ENCODE measurements at places on chromosomes 1 and 21.

DNA sequence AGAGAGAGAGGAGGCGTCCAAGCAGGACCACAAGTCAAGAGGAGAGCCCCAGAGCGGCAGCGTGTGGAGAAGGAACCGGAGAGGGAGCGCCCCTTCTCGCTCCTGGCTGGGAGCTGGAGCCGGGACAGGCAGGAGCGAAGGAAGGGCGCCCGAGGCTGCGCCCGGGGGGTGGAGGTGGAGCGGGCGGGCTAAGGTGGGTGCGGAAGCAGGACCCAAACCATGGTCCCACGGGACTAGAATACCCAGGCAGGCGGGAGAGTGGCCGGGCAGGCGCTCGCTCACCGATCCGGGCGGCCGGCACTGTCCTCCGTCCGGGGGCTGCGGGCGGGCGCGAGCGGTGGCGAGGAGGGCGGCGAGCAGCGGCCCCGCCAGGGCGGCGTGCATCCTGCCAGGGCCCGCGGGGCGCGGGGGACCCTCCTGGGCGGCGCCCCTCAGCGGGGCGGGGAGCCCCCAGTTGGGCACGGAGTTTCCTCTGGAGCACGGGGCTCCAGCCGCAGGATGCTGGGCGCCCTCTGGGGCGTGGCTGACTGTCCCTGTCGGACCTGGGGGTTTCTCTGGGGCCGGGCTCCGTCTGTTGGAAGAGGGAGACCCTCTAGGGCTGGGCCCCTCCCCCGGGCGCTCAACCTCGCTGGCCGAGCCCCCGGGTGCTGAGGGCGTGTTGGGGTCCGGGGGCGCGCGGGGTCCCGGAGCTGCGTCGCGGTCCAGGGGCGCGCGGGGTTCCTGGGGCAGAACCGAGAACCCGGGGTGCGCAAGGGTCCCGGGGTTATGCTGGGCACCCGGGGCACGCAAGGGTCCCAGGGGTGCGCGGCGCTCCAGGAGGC is 569 bp downstream of the TRABD2B start:
- no peak for DNase-seq

GRCh38 chr1:114492978-114493377 is 18.0 kb downstream of the TRIM33 start:
- DNase-seq = no peak

DNA sequence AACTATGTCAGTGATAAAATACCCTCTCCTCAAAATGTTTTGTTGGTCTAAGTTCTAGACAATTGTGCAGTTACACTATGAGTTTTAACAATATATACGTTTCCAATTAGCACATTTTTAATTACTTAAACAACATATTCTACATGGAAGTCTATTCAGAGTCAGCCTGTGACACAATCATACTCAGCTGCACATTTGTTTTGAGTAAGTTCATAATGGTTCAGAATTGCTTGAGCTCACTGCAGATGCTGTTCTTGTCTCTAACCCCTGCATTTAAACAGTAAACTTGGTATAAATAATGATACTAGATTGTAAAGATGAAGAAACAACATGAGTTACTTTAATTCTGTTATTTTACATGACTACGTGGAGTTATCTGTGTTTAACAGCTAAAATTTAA is 30.6 kb downstream of the CDKN2C start:
- DNase-seq = no peak

DNA sequence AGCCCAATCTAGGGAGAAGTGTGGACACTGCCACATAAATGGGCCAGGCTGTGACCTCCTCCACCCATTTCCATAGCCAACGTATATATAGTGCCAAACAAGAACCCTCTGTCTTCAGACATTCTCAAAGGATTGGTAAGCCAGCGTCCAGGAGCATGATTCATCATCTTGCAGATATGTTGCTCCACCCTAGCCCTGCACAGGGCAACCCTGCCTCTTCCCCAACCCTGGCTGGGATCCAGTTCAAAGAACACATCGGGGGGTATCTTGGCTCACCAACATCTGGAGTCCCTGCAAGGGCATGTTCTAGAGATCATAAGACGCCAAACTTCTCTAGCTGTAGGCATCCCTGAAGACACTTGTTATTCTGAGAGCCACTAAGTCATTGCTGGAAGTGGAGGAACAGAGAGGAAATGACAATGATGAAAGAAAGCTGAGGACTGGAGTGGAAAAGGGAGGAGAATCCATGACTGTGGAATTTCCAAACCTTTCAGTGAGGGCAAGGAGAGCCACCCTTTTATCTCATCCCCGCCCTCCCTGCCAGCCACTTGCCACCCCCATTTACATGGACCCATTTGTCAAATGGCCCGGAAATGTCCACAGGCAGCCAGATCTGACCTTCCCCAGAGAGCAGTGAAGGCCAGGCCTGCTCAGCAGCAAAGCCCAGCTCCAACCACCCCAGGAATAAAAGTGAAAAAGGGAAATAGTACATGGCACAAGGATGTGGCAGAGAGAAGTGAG is 144.1 kb upstream of the CTTNBP2NL start:
- DNase-seq = no peak

DNA sequence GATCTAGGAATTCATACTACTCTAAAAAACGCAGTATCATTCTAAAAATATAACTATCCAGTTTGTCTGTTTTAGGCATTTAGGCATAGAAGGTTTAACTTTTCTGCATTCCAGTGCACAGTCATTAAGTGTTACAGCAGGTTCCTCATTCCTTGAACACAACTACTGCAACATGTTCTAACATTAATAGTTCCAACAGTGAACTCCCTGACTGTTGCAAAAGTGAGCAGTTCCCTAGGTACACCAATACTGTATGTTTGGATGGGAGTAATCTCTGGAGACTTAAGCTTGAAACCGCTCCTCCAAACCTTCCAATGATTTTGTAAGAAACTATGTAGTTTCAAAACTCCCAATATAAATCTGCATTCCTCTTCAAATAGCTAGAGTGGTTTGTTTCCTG is 46.2 kb downstream of the UCHL5 start:
- no peak for DNase-seq

DNA sequence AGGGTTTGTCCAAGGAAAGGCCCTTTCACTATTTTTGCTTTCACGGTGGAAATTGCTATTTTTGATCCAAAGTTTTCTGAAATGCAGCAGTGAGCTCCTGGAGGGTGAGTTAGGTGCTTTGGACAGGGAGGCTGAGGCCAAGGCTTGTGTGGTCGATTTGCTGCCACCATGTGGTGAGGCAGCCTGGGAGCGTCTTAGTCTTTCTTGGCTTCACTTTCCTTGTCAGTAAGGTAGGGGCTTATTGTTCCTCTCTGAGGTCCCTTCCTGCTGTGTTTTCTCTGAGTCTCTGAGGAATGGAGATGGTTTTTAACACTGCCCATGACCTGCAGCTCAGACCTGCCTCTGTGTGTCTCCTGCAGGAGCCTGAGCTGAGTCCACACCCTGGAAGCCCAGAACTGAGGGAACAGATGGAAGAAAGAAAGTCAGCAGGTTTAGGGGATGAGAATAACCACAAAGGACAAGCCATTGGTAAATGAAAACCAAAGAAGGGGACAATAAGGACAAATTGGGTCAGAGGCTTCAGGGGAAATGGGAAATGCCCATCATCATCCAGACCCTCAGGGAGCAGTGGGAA is 20.1 kb upstream of the S100A10 start:
- peak; percentile 74 for DNase-seq

DNA sequence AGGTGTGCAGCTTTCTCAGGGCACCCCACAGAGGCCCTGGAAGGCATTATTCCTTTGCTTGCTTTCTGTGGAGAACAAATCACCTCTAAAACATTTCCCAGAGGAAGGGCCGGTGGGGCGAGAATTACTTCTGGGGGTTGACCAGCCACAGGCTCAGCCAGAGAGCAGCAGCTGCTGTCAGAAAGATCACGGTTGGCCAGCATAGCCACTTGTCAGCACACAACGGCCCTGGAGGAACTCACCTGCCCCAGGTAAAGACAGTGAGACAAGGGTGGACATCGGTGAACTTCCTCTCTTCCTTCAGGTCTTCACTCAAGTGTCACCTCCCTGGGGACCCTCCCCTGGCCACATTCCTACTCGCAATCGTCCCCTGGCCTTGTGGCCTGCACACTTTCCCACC is 69.5 kb upstream of the CLDN14 start:
- DNase-seq = no peak

GRCh38 chr1:53526451-53527101 is 67.4 kb downstream of the DMRTB1 start:
- DNase-seq = no peak

DNA sequence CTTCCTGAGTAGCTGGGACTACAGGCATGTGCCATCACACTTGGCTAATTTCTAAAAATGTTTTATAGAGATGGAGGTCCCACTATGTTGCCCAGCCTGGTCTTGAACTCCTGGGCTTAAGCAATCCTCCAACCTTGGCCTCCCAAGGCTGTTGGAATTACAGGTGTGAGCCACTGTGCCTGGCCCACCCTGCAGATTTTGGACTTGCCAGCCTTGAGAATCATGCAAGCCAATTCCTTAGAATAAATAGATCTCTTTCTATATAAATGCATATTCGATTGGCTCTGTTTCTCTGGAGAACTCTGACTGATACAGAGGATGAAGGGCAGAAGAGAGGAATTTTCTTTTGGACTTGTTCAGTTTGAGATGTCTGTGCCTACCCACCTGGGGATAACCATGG is 6.7 kb downstream of the CLDN14 start:
- no peak for DNase-seq

- no peak for DNase-seq
Measured at GRCh38 chr1:114505148-114505561, 5.8 kb downstream of the TRIM33 start.

DNA sequence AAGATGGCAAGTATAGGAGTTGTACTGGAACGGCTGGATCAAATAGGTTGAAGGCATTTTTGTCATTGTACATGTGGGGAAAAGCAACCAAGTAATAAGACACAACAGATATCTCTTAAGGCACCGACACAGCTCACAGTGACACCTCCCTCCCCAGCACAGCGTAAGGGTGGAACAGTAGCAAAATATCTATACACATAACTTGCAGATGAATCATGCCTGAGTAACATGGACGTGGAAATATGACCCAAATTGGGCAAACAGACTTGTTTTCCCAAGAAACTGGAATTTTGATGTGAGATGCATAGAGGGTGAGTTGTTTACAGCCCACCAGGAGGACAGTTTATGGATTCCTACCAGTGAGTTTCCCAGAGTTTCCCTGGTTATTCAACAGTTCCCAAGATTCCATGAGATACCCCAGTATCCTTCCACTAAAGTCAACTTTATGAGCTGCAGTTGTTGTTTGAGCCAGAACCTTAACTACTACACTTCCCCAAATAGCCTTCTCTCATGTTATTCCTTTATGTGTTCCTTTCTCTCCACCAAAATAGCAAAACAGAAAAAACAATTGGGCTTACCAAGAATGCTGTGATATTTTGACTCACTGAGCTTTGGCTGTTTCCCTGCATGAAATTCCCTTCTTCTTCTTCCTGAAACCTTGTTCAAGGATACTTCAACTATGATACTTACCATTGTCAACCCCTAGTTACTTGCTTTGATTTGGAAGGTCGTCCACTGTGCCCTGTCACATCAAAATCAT is 7.1 kb upstream of the DR1 start:
- no peak for DNase-seq

All from MM.1S (cell line).